ENCODE measurements at places on chromosomes 4 and X.

- DNase-seq, result no peak
Observed at GRCh38 chr4:792626-793092, 33.3 kb downstream of the CPLX1 start.

DNA sequence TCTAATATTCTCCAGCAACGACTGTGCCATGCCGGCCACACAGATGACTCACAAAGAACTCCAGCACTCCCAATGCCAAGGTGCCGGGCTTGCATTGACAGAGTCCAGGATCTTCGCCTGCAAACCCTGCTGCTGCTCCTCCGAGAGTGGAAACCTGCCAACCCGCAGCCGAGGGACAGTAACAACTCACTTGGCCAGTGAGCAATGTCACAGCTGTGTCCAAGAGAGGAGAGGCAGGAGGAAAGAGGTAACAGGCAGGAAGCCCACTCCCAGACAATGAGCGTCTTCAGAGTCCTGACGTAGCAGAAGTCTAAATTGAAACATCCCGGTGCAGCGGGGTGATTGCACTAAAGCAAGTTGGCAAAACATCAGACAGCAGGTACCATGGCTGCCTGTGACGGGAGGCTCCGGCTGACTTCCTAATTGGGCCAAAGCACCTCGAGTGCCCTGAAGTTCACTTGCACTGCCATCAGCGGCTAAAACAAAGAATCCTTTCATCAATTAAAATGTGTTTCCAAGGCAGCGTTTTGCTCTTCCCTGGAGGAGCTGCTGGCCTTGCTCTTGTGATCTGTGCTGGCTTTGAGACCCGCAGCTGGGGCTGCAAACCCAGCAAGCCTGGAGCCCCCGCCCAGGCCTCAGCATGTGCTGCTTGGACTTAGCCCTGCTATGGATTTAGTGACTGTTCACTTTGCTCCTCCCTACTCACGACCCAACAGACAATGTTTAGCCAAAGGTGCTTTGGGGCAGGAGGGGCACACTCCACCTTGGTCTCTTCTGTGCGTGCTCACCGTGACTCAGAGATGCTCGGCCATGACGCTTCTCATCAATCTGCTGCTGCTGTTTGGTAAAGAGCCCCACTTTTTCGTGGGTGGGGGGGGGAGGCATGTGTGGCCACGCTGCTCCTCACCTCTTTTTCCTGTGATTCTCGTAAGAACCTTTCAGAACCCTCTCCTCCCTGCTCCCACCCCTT lies 36.5 kb downstream of the DCTD start:
- DNase-seq, result no peak

- no peak for DNase-seq
Observed at GRCh38 chr4:102687982-102688433, 72.8 kb downstream of the MANBA start.

DNA sequence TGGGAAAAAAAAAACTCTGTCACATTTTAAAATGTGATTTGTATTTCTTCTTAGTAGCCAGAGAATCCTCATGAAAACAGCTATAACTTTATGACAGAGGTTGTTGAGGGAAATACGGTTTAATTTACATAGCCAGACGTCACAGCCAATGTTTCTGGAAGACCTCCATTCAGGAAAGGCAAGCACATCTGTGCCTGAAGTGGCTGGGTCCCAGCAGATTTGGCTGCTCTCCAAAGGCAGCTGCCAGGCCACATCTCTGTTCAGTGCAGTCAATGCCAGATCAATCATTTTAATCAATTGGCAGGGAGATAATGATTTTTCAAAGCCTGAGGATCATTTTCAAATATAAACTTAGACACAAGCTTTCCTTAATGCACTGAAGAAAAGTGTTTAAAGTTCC lies 86.5 kb upstream of the ZIC3 start:
- DNase-seq, result no peak

DNA sequence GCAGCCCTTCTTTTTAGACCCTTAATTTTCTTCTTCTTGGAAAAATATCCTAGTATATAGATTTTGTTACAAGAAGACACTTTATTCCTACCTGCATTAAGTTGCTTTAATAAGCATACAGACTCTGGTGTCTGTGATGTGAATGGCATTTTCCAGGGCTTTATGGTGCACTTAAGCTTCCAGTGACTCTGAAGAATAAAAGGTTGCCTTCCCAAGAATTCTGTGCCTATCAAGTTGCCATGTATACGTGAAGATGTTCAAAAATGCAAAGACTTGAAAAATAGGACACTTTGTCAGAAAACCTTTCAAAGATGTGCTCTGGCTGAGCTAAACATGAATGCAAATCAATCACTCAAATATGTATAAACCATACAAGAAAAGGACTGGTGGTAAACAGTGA lies 110.9 kb downstream of the RS1 start:
- DNase-seq, result no peak

DNA sequence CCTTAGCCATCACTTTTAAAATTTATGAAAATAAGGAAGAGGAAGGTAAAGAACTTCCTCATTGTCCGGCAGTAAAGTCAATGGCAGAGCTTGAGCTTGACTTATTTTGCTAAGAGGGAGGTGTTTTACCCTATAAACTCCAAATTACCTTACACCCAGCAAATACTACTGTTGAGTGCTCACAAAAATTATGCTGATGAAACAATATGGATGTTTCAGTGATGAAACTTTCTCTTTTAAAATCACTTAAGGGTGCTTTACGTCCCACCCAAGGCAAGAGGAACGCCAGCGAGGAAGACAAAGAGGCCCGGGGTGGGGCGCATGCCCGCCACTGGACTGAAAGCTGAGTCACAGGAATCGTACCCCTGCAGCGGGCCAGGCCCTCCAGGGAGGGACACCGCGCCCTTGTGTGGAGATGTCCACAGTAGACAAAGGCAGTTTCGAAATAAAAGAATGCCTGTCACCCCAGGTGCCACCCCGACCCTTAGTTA lies 560 bp upstream of the TMSB4X start:
- DNase-seq, result peak; percentile 39

DNA sequence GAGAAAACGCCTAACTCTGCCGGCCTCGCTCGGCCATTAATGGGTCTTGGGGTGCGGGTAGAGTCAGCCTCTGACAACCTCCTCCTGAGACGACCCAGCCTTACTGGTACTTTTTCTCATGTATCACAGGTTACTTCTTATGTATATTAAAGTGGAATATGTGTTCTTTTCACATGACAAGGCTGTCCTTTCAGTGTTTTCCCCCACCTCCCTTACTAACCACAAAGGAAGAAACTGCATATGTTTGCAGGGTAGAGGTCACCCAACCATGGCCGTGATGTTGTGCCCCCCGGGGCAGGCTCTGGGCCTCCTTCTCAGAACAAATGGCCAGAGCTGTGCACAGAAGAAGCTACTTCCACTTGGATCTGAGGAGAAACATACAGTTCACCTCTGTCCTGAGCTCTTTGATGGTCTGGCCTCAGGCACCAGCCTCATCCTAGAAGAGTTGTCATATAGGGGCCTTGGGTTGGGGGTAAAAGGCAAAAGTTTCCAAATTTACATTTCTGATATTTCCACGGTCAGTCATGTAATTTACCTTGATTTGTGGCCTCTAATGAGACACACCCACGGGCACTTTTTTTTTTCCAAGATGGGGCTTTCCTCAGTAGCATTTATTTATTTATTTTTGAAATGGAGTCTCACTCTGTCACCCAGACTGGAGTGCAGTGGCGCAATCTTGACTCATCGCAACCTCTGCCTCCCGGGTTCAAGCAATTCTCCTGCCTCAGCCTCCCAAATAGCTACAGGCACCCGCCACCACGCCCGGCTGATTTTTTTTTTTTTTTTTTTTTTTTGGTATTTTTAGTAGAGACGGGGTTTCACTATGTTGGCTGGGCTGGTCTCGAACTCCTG lies 1.9 kb downstream of the SOWAHD start:
- DNase-seq, result no peak

- DNase-seq, result peak; percentile 28
Observed at GRCh38 chrX:19332983-19333382, 10.7 kb upstream of the PDHA1 start.

DNA sequence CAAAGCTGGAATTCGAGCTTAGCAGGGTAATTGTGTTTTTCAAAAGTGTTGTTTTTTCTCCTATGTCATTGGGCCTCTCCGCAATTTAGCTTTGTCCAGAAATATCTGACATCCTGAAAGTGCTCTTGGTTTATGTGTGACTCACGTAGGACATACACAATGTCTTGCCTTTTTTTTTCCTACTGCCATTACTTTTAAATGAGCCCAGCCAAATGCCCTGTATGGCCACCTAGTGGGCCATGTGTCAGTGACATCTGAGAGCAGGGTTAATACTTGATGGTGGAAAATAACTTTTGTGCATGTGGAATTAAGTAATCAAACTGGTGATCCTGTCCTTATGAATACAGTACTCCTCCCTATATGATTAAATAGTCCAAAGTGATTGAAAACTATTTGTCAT lies 1411.1 kb upstream of the TENM3 start:
- DNase-seq, result no peak

DNA sequence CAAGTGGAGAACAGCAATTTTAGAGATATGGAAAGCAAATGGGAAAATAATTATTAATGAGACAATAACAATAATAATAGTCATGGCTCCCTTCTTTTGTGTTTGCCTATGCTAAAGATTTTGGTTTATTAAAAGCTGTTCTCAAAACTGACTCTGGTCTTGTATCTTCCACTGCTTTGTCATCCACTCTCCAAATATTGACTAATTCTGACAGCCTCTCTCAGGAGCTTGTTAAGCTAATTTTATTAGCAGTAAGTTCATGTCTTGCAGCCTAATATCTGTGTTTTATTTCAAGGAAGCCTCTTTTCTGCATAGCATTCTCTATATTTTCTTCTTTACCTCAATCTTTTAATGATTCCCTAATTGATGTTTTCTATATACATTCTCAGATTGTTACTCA lies 1419.8 kb downstream of the ARAP2 start:
- no peak for DNase-seq

DNA sequence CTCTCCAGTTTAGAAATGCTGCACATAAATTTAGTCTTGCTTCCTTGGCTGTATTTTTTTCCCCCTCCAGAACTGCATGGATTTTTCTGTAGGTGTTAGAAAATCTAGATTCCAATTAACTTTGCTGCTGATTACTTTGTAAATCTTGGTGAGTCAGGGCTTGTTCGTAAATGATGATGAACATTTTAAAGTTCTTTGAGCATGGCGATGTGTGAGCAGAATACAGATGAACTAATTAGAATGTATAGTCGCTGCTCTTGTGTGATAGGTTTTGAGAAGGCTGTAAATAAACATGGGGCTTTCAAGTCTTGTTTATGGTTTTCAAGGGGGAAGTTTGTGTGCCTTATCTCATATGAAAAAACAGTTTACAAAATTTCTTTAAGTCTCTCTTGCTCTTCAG lies 23.3 kb downstream of the LIMCH1 start:
- no peak for DNase-seq

GRCh38 chr4:156322592-156322991 lies 368.9 kb upstream of the CTSO start:
- no peak for DNase-seq

GRCh38 chr4:189147005-189147929 lies 793.4 kb upstream of the FRG1 start:
- DNase-seq, result no peak

GRCh38 chr4:104015680-104016079 lies 295.9 kb upstream of the TACR3 start:
- DNase-seq, result peak; percentile 6

DNA sequence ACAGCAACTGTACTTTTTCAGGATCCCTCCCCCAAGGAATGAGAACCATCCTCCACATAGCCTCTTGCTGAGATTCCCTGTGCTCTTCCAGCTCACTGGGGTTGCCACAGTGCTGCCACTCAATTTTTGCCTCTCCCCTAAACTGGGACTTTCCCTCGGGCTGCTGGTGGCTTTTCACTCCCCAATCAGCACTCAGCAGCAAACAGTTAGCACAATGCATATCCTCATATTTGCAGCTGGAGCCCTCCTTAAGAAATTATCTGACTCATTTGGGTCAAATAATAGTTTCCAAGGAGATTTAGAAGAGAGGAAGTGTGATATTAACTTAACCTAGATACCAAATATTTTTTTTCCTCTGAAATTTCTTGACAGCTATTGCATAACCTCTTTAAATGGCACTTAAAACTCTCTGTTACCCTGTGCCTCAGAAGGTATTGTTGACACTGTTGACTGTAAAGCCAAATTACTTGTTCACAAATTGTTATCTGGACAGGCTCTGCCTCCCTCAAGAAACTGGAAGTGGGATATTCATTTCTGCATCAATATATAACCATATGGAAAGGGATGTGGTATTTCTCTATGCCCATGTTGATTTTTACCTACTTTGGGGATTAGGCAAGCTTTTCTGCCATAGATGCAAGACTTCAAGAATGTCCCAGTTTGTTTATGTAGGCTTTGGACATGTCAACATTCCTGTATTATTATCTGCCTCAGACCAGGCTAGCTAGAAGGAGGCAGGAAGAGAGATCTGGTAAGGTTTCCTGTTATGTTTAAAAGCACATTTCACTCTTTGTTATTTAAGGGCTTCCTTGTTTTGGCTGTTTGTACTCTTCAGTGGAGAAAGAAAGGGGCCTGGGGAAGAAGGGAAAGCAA lies 58.0 kb downstream of the SEPTIN11 start:
- DNase-seq, result no peak

GRCh38 chr4:185719500-185719858 lies 92.5 kb downstream of the SORBS2 start:
- no peak for DNase-seq

DNA sequence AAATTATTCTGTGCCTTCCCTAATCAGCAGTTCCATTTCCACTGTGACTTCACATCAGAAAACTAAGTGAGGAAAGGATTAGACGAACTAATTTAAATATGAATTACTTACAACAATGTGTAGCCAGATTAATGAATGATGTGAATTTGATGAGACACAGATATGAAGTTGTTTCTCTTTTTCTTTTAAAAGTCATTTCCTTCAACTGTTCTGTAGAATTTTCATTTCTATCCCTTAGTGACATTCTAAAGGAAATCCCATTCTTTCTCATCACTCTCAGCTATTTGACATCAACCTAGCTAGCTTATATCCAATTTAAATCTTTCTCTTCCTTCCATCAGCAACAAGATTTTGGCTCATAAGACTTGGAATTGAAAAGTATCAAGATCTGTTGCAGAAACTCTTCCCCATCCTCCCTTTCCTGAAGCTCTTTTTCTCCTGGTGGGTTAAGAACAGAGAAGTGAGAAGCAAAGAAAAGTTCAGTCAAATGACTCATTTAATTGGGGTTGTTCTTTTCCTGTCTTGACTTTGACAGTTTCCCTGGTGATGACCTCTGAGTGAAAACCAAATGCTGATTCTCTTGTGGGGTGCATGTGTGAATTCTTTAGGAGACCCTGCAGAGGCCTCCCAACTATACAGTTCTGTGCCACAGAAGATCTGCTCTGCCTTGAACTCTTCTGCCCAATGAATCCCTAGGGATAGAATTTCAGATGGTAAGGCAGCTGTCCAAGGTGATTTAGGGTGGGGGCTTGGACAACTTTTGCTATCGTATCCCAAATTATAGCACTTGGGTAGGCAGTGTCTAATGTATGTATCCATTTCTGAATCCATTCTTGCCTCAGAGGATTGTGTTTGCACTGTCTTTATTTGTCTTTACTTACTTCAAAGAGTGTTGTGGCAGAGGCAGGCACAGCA lies 232.5 kb upstream of the GPRIN3 start:
- no peak for DNase-seq

DNA sequence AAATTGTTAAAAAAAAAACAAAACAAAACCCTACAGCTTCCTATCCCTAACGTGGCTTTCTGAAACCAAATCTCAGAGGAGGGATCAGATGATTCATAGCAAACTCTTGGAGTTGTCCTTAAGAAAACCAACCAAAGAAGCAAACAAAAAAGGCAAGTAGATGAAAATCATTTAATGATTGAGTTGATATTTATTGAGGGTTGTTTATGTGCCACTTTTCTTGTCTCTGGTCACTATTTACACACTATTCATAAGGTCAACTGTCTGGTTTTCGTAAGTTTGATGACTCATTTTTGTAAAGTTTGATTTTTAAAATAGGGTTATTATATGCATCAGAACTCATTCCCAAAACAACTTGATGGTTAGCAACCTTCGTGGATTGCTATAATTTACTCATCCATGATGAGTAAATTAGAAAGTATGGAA lies 133.4 kb downstream of the UNC5C start:
- DNase-seq, result no peak
